ENCODE measurements at places on chromosomes 6 and 20.

DNA sequence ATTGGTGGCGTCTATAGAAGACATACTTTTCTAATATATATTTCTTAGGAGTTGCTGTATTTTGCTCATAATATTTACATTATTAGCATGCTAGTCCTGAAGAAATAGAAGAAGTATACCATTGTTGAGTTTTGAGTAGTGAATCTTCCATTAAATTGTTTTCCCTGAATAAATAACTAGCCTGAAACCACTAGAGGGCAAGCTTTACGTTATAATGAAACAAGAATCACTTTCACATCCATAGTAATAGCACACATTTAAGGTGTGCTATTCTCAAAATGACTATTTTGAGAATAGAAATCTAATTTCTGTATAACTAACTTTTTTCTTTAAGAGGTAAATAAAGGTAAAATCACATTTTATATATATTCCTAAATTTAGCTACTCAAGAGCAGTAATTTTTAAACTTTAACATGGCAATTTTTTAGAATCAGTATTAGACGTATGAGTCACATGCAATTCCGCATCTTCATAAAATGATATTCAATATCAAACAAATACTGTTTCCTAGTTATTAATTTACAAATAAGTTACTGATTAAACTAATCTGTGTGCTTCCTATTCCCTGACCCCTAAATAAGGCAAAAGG is 213.2 kb upstream of the MANEA start:
- DNase-seq, result peak; percentile 23

DNA sequence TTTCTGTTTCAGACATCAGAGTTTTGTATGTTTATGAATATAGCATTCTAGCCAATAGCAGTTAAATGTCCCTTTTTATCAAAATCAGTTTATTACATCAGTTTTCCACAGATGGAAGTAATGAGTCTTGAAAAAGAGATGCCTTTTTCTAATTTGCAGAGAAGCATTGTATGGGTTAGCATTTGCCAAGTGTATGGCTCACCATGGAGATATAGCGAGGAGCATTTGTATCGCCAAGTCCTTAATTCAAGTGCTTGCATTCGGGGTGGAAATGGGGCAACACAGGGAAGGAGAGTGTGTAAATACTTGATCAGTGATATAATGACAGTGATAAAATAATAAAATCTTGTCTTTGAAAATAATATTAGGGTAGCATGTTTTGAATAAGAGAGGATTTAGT is 42.9 kb downstream of the TXLNB start:
- no peak for DNase-seq

DNA sequence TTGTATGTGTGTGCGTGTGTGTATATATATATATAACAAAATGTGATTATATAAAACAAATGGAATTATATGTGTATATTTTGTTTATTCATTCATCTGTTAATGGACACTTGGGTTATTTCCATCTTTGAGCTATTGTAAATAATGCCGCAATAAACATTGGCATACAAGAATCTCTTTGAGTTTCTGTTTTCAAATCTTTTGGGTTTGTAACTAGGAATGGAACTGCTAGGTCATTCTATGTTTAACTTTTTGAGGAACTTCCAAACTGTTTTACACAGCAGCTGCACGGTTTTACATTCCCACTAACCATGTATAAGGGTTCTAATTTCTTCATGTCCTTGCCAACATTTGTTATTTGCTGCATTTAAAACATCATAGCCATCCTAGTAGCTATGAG is 39.9 kb upstream of the TGM2 start:
- DNase-seq, result no peak

GRCh38 chr6:114467931-114468330 is 125.1 kb upstream of the HS3ST5 start:
- no peak for DNase-seq

GRCh38 chr20:44343162-44343675 is 6.4 kb downstream of the R3HDML start:
- no peak for DNase-seq

- DNase-seq, result no peak
These were observed 167.4 kb downstream of the HDGFL1 start for GRCh38 chr6:22736740-22737139.

GRCh38 chr6:15026832-15027231 is 219.0 kb upstream of the JARID2 start:
- DNase-seq, result no peak

- no peak for DNase-seq
These were observed 600 bp upstream of the SYNJ2 start for GRCh38 chr6:157981132-157981394.

GRCh38 chr6:129609635-129610034 is 100.3 kb downstream of the ARHGAP18 start:
- DNase-seq, result no peak

- DNase-seq, result no peak
These were observed 220.1 kb upstream of the GGTLC1 start for GRCh38 chr20:24208652-24209051.
